ENCODE measurements at places on chromosomes 13 and 19.
A peak's percentile ranks its signal among the peaks of the same experiment; 100 is the strongest.

GRCh38 chr13:51222686-51223559 is 725 bp downstream of the FAM124A start:
- DNase-seq, result no peak

DNA sequence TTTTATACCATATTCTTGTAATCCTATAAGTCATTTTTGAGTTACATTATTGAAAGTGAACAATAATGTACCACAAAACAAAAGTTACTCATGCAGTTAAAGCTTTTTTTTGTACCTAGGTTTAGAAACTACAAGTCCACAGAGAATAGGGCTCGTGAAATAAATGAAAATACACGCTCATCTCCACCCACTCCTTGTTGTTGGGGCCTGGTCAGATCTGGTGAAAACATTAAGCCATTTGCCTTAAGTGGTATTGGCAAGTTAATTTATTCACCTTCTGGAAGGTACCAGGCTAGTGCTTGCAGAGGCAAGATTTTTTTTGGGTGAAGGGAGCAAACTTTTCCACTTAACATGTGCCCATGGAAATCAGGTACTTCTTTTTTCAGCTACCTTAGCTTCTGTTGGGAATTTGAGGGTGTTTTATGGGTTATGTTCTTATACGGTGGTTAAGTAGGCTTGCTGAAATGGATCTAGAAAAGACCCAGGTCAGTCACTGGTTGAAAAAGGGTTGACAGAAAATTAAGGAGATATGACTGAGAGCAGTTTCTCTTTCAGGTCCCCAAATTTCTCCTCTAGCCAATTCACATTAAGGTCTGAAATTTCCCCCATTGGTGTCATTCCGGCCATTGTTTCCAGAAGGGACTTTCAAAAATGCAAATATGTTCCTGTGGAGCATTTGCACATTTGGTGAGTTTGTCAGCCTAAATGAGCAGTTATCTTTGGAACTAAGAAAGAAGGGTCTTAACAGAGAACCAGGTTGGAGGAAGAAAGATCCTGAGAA is 143.3 kb downstream of the KCNRG start:
- no peak for DNase-seq

DNA sequence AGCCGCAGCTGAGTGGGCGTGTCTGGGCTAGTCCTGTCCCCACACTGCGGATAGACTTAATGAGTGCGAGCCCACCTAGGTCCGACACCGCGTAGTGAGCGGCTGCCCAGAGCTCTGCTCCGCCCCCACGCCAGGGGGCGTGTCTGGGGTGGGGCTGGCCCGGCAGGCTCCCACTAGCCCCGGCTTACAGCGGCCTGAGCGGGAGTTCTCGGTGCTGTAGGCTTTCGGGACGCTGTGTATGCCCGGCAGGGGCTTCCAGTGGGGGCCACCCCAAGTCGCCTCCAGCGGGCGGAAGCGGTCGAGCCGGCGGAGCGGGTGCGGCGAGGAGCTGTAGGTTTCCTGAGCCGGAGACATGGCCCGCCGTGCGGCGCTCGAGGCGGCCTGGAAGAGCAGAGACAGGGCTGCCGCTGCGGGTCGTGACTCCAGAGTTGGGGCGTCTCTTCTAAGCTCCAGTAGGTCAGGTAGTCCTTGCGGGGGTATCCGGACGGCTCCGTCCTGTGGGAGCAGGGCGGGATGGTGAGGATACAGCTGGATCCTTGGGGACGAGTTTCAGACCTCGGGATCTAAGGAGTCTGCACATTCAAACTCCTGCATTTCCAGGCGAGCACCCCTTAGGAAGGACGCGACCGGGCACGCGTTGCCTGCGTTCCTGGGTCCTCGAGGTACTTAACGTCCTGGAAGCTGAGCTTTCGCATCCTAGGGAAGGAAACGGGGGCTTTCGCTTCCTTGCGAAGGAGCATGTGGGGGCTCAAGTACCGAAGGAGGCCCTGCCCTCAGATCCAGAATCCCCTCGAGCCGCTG is 1.2 kb downstream of the CGB7 start:
- DNase-seq, result peak; percentile 51

DNA sequence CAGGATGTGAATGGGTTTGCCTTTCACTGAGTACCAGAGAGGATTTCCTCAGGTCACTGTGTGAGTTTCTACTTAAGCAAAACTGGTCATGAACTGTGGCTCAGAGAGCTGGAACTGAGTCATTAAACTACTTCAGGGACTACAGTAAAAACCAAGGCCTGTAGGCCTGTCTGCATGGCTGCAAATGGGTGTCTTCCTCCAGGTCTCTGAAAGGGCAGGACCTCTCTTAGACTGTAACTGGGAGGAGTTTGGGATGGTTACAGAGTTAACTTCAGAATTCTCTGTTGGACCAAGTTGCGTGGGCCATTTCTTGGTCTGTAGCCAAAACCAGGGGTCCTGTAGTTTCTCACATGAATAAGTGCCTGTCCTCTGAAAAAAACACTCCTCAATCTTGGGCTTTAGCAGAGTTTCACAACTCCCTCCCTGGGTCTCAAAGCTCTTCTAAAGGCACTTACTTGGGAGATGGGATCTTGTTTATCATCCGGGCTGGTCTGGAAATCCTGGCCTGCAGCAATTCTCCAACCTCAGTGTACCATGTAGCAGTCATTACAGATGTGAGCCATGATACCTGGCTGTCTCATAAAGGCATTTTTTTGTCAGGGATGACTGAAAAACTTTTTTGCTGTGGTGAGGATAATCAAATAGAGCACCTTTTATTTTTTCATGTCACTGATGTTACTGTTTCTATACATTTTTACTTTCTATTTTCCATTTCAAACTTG is 19.7 kb downstream of the ZNF714 start:
- no peak for DNase-seq

GRCh38 chr19:34598217-34599155 is 78.5 kb downstream of the SCGB2B2 start:
- DNase-seq, result no peak

DNA sequence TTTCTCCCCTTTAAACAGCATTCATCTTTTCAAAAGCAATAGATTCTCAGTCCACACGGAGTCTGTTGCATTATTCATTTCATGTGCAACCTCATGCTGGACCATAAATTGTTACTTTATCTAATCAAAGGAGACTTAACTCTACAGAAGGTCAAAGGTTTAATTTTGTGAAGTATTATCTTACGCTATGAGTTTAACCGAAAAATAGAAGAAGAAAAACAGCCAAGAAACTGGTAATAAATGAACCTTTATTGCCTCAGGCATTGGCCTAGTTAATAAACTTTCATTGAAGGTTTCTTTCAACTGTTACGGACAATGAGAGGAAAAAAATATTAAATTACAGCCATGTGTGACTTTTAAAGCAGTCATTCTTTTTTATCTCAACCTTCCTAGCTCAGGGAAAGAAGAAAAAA is 223.6 kb downstream of the DACH1 start:
- no peak for DNase-seq

DNA sequence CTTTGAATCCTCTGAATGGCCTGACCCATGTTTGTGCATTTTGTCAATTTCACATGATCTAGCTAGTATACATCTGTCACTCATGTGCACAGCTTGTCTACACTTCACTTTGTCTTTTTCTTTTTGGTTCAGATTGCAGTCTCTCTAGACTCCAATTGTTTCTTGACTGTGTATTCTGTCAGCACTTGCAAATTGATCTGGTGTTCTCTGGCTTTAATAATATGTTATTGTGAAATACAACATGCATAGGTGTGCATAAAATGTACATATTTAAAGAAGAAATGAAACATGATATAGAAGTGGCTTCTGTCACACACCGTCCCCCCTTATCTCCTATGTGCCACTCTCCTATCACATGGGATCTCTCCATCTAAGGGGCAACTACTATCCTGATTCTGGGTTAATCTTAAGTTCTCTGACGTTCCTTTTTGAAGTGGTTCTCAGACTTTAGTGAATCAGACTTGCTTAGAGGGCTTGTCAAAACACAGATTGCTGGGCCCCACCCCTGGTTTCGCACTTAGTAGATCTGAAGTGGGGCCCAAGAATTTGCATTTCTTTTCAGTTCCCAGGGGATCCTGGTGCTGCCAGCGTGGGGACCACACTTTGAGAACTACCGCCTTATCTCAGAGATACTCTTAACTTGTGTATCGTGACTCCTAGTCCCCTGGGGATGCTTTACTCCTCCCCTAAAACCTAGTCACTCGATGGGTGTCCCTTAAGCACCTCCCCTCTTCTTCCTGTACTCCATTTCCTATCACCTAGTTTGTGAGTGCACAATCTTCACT is 5.8 kb downstream of the KRTDAP start:
- DNase-seq, result no peak

DNA sequence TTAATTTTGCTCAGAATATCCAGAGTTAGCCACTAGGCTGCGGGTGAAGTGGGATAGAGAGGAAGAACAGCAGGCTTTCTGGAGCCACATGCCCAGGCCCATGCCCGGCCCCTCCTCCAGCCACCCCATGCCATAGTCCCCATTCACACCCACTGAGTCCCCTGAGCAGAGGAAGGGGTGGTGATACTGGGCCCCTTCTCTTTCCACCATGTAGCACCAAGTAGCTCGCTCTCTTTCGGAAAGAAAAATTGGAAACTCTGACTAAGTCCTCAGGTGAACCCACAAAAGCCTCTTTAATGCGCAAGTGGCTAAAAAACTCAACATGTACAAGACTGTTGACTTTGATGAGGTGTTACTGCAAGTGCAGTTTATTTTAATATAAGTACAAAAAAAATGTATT is 76.7 kb upstream of the GPR183 start:
- no peak for DNase-seq

- DNase-seq, result no peak
Measured at GRCh38 chr19:1567116-1567847, 843 bp downstream of the MEX3D start.

DNA sequence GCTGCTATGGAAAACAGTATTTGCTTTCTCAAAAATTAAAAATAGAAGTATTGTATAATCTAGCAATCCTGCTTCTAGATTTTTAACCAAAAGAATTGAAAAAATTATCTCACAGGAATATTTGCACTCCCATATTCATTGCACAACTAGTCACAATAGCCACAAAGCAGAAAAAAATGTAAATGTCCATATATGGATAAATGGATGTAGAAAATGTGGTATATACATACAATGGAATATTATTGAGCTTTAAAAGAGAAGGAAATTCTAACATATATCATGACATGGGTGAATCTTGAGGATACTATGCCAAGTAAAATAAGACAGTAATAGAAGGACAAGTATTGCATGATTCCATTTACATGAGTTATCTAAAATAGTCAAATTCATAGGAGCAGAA is 2753.0 kb downstream of the PCDH9 start:
- DNase-seq, result no peak

GRCh38 chr19:23823952-23824389 is 65.3 kb upstream of the ZNF681 start:
- peak; percentile 12 for DNase-seq

DNA sequence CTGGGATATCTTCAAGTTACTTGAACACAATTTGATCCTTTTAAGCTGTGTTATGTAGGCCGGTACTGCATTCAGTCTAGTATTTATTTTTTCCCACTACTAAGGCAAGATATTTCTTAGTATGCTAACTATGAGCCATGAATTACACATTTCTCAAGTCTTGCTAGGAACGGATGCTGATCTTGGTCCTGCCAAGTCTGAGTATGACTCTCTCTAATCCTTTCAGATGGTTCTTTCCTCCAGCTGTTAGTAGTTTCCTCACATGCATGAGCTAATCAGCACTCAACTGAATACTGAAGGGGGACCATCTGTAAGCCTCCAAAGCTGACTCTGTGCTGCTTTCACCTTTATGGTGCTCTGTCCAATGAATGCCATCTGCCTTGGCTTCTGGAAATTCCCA is 460.3 kb downstream of the KCTD12 start:
- DNase-seq, result no peak

GRCh38 chr13:48078251-48078656 is 16.6 kb downstream of the MED4 start:
- DNase-seq, result peak; percentile 45

GRCh38 chr19:30692181-30692811 is 320.1 kb downstream of the ZNF536 start:
- DNase-seq, result no peak

GRCh38 chr19:46979126-46980105 is 40.2 kb upstream of the NPAS1 start:
- DNase-seq, result no peak

- DNase-seq, result no peak
Measured at GRCh38 chr19:13803038-13803437, 7.8 kb downstream of the ZSWIM4 start.

- no peak for DNase-seq
Measured at GRCh38 chr19:41228486-41228885, 9.5 kb downstream of the AXL start.

GRCh38 chr13:106232681-106233080 is 302.8 kb downstream of the EFNB2 start:
- no peak for DNase-seq

DNA sequence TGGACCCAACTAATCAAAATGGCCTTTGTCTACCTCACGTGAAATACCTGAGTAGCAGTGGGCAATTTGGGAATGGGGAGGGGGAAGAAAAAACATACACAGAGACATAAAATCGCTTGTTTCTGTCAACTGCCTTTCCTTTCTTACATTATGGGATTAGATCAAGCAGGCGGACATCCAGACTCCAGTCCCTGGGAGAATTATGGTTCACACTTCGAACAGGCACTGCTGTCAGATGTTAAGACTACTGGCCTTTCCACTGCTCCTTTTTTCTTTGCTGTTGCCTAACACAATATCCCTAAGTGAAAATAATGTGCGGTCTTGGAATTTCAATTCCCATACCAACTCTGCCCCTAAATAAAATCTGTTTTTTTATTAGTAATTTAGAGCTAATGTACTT is 1719.7 kb upstream of the SLC10A2 start:
- DNase-seq, result no peak

GRCh38 chr13:35349673-35350278 is 126.7 kb downstream of the MAB21L1 start:
- DNase-seq, result no peak

- DNase-seq, result no peak
Measured at GRCh38 chr13:30751183-30751933, 16.0 kb downstream of the ALOX5AP start.

- DNase-seq, result no peak
Measured at GRCh38 chr13:32594157-32594738, 8.0 kb downstream of the PDS5B start.

DNA sequence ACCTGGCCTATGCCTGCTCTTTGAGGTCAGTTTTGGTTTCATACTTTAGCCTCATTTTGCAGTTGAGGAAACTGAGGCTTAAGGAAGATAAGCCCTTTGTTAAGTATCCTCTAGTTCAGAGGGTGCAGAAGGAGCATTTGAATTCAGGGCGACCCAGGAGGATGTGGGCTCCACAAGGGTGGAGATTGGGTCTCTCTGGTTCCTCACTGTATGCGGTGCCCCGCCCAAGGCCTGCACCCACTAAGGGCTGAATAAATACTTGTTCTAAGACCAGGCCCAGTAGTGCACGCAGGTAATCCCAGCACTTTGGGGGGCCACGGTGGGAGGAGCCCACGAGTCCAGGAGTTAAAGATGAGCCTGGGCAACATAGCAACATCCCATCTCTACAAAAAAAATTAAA is 768 bp upstream of the SLC44A2 start:
- peak; percentile 26 for DNase-seq

- DNase-seq, result no peak
Measured at GRCh38 chr19:33005440-33005839, 33.4 kb downstream of the FAAP24 start.

GRCh38 chr13:93872376-93872775 is 607.1 kb downstream of the DCT start:
- no peak for DNase-seq

- DNase-seq, result no peak
Measured at GRCh38 chr19:48737360-48737998, 2.9 kb downstream of the RASIP1 start.

All from CD4-positive, alpha-beta T cell treated with Interleukin-10 for 1 hour (primary cell).